ENCODE measurements at places on chromosomes 13 and 19.

GRCh38 chr13:25478186-25478585 lies 106.4 kb downstream of the ATP8A2 start:
- ATAC-seq = no peak

- peak; percentile 40 for ATAC-seq
Measured at GRCh38 chr13:75550159-75550567, 572 bp downstream of the UCHL3 start.

DNA sequence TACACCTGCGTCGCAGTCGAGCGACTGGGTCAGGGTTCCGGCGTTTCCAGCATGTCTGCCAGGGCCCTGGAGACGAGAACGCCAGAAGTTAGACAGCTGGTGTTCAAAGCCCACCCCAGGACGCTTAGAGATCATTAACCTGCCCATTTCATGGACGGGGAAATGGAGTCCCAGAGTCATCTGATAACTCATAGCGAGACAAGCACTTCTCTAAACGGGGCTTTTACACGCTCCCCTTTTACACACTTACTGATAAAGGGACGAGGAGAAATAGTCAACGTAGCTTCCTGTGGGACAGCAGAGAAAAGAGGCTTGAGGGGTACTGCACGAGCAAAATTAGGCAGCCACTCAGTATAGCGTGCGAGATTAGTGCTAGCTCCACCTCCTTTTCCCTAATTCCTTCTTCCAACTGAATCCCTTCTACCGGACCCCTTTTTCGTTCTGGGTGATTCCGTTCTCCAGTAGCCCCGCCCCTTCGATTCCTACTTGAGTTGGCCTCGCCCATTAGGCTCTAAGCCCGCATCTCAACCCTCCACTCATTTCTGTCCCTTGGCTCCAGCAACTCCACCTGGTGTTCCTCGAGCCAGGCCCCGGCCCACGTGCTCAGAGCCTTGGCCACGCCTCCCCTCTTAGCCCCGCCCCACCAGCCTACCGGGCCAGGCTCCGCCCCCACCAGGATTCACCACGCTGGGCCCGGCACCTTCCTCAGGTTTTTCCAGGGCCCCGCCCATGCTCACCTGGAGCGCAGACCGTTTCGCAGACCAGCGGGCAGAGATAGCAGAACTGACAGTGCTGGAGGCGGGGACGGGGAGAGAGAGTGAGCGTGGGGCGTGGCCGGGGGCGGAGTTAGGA lies 3.7 kb downstream of the HRC start:
- peak; percentile 65 for ATAC-seq

DNA sequence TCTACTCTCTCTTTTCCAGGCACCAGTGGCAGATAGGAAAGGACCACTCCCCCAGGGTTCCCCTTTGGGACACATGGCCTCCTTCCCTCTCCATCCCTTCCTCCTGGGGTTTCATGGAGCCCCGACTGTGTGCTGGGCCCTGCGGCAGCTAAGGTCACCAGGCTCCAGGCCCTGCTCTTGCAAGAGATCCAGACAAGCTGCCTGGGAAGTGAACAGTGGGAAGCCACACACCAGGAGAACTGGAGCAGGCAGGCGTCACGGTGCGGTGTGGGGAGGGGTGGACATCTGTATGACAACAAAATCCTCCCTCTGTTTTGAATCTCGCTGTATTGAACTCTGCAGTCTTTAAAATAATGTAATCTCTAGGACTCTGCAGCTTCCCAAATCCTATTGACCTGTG lies 330.1 kb downstream of the UQCRFS1 start:
- no peak for ATAC-seq

- peak; percentile 37 for ATAC-seq
Measured at GRCh38 chr13:46866150-46866549, 30.7 kb downstream of the HTR2A start.

DNA sequence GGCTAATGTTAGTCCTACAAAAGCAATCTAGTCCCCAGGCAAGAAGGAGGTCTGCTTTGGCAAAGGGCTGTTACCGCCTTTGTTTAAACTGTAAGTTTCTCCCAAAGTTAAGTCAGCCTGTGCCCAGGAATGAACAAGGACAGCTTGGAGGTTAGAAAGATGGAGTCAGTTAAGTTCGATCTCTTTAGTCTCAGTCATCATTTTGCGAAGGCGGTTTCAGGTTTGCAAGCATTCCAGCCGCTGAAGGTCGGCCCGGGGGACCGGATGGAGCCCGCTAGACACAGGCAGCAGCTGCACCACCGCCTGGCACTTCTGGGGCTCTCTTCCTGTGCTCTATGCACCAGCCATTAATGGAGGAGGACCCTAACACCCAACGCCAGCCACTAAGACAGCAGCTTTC lies 91.3 kb downstream of the STK24 start:
- no peak for ATAC-seq

GRCh38 chr19:4352701-4353121 lies 9.3 kb downstream of the MPND start:
- peak; percentile 59 for ATAC-seq

DNA sequence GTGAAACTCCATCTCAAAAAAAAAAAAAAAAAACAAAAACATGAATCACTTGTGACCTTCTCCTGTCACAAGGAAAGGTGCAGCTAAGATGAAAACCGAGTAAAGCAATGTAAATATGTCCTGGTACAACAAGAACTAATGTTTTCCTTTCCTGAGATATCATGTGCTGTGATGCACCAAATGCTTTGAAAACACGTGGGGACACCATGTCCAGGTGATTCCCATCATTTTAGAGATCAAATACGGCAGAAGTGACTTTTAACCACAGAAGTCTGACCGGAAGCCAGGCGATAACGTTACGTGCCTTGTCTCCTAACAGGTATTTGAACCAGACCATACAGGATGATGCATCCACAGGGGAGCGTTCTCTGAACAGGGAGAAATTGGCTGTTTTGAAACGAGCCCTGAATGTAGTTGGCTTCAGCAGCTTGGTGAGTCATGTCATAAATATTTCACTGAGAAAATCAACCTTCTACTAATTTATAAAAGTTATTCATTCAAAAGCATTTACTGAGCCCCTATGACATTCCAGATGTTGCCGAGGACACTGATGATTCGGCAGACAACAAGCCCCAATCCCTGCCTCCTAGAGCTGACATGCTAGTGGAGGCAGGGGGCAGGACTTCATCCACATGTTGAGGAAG lies 328.1 kb downstream of the MYO16 start:
- ATAC-seq = no peak

DNA sequence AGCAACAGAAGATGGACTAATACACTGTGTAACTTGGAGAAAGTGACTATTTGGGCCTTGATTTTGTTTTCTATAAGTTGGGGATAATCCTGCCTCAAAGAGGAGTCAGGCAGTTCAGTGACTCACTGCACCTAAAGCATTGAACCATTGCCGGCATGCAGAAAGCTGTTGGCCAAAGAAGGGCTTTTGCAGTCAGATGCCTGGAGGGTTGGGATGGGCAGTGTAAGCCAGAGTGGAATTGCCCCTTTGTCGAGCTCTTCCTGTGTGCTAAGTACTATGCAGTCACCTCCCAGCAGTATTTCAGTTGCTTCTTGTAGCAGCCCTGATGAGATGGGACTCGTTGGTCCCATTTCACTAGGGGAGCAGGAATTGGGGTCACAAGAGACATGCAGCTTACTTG lies 11.1 kb downstream of the ZNF473 start:
- ATAC-seq = peak; percentile 94

GRCh38 chr13:99055281-99055680 lies 77.4 kb upstream of the DOCK9 start:
- ATAC-seq = no peak

DNA sequence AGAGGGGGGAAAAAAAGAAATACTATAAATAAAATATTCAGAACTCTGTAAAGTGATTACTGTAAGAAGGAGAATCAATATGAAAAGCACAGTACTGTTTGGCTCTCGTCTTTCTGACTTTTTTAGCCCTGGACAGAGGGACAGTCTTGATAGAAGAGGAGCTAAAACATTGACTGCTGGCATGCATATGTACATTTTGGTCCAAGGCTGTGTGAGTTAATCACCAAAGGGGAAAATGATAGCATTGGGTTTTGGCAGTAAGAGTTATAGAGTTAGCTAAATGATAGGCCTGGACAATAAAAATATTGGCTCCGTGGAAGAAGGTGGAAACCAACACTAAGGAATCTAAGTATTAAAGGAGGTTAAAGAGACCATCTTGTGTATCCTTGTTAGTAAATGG lies 50.3 kb downstream of the RAP2A start:
- no peak for ATAC-seq

- ATAC-seq = no peak
Measured at GRCh38 chr13:98289339-98289945, 112.4 kb upstream of the RNF113B start.

DNA sequence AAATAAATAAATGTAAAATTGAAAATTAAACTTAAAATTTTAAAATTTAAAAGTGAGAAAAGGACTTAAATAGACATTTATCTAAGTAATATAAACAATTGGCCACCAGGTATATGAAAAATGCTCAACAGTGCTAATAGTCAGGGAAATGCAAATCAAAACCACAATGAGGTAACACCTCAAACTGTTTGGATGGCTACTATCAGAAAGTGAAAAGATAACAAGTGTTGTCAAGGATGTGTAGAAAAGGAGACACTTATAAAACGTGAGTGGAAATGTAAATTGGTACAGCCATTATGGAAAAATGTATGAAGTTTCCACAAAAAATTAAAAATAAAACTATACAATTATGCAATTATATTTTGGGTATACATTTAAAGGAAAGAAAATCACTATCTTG lies 752.2 kb downstream of the EFNB2 start:
- ATAC-seq = no peak

All from esophagus mucosa (tissue), 1 donor.